ENCODE measurements at places on chromosomes 7 and 10.

- DNase-seq, result no peak
These were observed 54.0 kb downstream of the DOCK4 start for GRCh38 chr7:112152186-112152585.

GRCh38 chr7:1275451-1276381 lies 43.0 kb downstream of the UNCX start:
- DNase-seq, result no peak

- no peak for DNase-seq
These were observed 71.6 kb downstream of the SH2D4B start for GRCh38 chr10:80609331-80609730.

DNA sequence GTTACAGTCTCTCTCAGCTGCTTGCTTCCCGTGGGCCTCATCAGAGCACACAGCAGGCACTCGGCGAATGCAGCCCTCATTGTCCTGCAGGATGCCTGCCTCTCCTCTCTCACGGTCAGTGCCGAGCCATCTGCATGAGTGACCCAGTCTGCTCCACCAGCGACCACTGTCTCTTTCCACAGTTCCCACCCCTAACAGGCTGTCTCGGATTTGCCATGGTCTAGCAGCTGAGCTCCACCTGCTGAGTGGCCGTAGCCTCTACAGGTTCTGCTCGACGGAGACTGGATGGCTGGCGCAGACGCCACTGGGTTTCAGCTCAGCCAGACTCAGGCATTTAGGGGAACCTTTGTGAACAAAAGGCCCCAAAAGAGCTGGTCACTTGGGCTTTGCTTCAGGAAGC lies 209.4 kb upstream of the FOXK1 start:
- DNase-seq, result no peak

GRCh38 chr7:98955992-98956391 lies 77.7 kb downstream of the TRRAP start:
- no peak for DNase-seq
